ENCODE measurements at places on chromosomes 11 and 22.

- peak; percentile 40 for DNase-seq
These were observed 815 bp downstream of the EHD1 start for GRCh38 chr11:64877390-64878222.

- DNase-seq, result peak; percentile 37
These were observed 16.7 kb downstream of the BCL2L13 start for GRCh38 chr22:17655289-17655688.

DNA sequence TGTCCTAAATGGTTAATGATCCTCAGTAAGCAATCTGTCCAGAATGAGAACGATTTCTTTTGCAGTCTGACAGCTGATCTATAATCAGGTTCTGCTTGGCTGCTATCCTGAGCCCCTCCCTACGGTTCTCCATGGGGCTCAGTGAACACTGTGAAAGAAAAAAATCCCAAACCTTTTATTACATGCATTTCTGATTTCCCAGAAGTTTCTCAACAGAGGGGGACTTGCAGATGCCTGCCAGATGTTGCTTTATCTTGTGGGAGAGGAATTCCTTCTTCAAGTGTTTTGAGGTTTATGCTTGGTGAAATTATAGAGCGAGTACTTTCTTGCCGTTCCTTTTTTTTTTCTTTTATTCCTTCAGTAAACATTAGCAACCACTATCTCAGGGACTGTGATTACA lies 531.9 kb upstream of the ISX start:
- DNase-seq, result no peak

GRCh38 chr22:37167176-37167980 lies 17.7 kb upstream of the IL2RB start:
- DNase-seq, result peak; percentile 62

GRCh38 chr11:27161071-27161470 lies 120.5 kb downstream of the BBOX1 start:
- DNase-seq, result no peak

DNA sequence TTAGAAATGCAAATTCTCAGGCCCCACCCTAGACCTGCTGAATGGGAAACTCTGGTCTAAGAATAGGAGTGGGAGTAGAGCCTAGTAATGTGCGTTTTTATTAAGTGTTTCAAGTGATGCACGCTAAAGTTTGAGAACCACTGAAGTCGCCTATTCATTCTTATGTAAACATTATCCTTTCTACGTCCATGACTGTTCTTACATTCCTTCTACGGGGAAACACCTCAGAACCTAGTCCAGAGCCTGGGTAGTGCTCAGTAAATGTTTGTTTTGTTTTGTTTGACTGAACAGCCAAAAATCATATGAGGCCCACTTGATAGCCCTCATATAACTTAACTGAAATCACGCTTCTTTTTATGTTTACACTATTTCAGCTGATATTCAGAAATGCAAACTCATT lies 29.8 kb downstream of the VSIG10L2 start:
- DNase-seq, result no peak

DNA sequence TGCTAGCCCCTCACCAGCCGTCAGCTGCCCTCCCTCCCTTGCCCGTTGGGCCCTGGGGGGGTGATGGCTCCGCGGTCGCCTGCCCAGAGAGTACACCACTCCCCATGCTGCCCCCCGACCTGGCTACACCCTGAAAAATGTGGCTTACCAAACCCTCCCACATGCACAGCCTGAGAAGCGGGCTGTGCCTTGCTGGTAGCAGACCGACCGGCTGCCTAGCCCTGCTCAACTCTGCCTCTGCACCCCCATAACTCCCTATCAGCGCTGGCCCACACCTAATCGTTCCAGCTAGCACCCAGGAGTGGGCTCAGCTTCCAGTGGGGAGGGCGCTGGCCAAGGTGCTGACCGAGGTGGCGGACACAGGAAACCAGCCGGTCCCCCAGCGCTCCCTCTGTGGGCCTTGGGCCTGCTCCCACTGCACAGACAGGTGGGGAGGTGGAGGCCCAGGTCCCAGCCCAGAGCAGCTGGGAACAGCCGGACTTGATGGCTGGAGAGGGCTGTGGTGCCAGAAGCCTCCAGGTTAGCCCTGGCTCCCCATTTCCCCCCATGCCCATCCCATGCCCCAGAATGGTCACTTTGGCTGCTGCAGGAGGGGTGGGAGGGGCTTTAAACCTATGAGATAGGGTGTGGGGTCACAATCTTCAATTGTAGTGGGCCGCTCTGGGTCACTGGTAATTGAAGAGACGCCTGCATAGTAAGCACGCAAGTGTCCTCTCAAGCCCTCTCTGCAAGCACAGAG lies 32.1 kb upstream of the PRODH start:
- DNase-seq, result no peak

GRCh38 chr11:127000291-127000968 lies at the start of gene KIRREL3:
Gene KIRREL3, minus strand, starts transcription at chr11:127000770.
- DNase-seq, result no peak

DNA sequence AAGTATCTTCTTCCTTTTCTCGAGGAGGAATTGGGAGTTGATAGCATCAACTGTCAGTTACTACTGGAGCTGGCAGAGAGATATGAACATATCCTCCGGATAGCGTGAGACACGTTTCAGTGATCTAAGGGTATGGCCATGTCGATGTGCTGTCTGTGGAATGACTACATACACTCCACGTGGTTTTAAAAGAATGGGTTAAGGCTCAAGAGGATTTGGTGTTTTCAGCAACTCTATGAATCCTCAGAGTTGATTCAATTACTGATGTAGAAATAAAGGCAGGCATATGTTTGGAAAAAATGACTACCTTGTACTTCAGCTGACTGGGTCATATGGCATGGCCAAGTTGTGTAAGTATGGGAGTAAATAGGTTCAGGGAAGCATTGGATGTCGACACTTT lies 22.9 kb downstream of the MMP13 start:
- DNase-seq, result no peak

GRCh38 chr11:71202598-71202944 lies 49.8 kb downstream of the SHANK2 start:
- no peak for DNase-seq

GRCh38 chr11:42913731-42914130 lies 398.1 kb upstream of the API5 start:
- DNase-seq, result no peak

GRCh38 chr11:119686177-119686882 lies 42.7 kb downstream of the NECTIN1 start:
- no peak for DNase-seq

- no peak for DNase-seq
These were observed 11.6 kb upstream of the TMEM45B start for GRCh38 chr11:129804012-129804411.
